ENCODE measurements at places on chromosomes 6 and 20.

GRCh38 chr6:5950361-5950785 lies 56.4 kb downstream of the NRN1 start:
- DNase-seq = no peak

DNA sequence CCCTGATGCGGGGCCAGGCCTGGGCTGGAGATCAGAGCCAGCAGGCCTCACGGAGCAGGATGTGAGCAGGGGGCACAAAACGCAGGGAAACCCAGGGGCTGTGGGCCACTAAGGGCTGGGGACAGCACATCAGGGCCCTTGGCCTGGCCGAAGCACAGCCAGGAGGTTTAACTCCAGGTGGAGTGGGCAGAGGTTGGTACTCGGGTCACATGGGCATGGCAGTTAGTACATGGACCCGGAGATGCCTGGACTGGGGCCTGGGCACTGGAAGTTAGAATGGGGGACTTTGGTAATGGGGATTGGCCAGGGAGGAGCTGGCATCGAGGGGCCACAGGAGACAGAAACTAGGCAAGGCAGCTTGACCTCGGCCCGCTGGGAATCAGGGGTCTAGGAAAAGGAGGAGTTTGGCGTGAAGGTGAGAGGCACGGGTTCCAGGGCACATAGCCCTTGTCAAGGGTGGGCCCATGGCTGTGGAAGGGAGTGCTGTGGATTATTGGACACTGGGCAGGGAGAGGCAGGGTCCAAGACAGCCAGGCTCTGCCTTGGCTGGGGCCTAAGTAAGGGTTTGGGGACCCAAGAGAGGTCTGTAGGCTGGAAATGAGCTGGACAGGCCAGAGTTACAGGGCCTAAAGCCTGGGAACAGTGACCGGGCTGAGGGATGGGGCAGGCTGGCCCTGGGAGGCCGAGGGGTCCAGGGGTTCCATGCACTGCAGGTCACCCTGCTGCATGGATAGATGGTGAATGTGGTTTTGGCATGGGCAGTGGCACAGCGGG lies 41.6 kb upstream of the CD93 start:
- no peak for DNase-seq

- peak; percentile 1 for DNase-seq
Measured at GRCh38 chr20:36591854-36592641, 13.5 kb upstream of the RAB5IF start.

GRCh38 chr20:731891-732560 lies 36.3 kb downstream of the SLC52A3 start:
- no peak for DNase-seq

DNA sequence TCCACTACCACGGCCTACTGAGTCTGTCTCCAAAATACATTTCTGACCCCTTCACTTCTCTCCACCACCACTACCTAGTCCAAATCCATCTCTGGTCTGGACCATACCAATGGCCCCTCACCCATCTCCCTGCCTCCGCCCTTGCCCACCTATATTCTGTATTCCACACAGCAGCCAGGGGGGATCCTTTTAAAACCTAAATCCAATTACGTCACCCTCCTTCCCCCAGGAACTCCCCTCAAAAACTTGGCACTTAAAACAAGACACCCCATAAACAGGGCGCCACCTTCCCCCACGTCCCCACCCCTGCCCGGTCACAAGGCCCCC lies 680 bp downstream of the PDRG1 start:
- no peak for DNase-seq

GRCh38 chr6:142075516-142076101 lies 57.1 kb upstream of the GJE1 start:
- no peak for DNase-seq

GRCh38 chr6:104325341-104326172 lies 534.2 kb downstream of the HACE1 start:
- no peak for DNase-seq

DNA sequence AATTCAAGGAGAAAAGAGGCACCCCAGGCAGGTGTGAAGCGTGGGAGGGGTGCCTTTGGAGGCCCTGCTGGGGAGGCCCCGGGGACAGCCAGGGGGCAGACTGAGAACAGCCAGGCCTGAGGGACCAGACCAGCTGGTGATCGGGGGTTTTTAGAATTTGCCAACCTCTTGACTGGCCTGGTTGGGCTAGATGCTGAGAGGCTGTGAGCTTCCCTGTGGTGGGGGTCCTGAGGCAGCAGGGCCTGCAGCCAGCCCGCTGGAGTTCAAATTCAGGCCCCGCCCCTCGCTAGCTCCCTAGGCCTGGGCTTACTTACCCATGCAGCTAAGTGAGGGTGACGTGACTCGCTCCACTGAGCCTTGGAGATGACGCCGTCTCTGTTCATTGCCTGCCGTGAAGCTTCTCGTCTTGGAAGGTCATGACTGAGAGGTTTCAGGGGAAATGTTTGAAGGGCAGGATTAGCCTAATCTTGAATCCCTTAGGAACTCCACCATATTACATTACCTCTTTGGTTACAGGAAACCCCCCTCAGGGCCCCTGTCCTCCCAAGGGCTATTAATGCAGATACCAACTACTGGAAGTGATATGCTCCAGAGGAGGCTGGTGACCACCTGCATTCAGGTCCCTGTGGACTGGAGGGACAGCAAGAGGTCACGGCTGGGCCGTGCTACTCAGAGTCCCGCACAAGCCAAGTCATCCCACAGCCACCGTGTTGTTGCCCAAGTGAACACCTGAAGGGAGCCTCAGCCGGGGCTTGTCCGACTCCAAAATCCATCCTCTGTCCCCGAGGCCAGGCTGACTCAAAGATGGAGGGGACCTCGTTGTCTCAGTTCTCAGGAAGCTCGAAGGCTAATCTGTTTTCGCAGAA lies 73.9 kb upstream of the DUSP22 start:
- no peak for DNase-seq

DNA sequence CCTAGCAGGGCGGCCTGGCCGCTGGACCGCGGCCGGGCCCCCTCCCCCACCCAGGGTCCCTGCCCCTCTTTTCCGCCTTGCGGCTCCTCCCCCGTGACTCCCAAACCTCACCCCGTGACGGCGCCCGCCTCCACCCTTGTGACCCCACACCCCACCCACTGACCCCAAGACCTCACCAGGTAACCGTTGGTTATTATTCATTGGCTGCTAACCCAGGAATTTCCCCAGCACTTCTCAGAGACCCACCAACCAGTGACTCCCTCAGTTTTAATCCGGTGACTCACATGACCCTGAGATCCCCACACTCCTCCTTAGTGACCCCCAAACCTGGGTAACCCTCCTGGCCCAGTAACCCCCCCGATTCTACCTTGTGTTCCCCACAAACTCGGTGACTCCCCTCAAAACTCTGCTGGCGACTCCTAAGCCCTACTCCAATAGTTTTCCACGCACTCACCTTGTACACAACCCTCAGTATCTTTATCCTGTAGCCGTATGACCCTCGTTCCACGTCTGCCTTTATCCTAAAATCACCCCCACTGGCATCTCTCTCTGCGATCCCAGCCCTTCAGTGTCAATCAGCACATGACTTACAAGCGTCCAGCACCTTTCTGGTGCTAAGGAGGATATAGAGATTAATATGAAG lies 534 bp downstream of the ZNF76 start:
- DNase-seq = peak; percentile 48

DNA sequence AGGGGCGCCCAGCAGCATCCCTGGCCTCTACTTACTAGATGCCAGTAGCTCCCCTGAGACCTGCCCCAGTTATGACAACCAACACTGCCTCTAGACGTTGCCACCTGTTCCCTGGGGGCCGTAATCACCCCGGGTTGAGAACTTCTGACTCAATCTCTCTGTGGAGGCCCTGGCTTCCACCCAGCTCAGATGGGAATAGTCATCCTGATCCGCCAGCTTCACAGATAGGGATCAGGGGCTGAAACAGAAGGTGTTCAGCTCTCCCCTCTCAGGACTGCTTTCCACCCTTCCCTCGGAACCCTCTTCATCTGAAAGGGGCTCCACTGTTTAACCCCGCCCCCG lies 3.3 kb downstream of the CAPN11 start:
- DNase-seq = no peak

DNA sequence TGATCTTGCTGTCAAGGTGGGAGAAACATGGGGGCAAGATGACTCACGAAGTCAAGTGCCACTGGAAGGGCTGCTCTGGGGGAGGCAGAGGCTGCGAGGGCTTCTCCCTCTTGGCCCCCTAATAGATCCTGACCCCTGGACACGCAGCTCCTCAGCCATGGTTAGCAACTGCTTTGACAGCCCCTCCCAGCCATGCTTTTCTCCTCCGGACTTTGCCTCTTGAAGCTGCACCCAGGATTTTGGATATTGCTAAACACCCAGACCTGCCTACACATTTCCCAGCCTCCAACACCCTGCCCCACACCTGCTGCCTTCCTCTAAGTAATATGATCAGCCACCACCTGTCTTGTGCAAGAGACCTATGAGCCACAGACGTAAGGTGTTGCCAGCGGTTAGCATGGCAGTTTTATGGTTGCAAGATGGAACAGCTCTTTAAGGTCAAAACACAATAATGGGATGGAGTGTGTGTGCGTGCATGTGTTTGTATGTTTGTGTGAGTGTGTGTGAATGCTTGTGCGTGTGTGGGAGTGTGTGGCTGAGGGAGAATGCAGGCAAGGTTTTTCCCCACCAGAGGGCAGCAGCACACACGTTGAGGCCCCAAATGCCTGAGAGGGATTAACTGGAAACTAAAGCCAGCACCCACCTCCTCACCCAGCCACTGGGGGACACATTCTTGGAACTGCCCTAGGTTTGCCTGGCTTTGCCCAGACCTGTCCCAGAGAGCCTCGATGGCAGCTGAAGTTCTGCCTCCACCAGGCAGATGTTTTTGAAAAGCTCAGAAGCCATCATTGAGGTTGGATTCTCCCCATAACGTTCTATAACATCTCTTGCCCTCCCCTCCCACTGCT lies 2.5 kb downstream of the IP6K3 start:
- peak; percentile 63 for DNase-seq

- DNase-seq = no peak
Measured at GRCh38 chr20:40494248-40494647, 194.8 kb downstream of the MAFB start.

DNA sequence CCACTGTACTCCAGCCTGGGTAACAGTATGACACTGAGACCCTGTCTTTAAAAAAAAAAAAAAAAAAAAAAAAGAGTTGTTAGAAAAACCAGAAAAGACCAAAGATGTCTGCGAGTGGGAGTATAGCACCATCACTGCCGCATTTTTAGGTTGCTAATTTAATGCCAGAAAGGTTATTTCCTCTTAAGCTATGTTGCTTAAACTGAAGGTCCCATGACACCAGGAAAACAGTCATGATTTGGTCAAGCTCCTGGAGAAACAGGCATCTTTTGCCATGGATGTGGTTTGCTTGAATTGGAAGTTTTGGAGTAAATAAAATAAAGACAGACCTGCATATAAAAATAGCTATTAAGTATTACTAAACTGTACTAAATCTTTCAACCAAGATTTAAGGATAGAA lies 68.3 kb upstream of the TNFRSF21 start:
- no peak for DNase-seq

GRCh38 chr20:46122071-46122470 lies 4.0 kb downstream of the CD40 start:
- DNase-seq = no peak

DNA sequence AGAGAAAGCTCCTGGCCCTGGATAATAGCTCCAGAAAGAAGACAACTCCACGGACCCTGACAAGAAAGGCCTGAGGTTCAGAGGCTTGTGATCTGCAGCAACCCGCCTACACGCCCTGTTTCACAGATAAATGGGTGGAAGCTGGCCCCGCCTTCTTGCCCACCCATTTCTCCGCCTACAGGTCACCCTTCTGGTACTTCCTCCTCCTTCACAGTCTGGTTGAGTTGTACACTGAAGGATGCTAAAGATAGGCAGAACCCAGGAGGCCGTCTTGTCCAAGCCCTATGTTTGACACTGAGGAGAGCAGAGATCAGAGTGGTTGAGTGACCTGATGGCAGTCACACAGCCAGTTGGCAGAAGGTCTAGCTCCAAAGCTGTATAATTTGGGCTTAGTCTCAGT lies 34.2 kb upstream of the MDGA1 start:
- DNase-seq = no peak

GRCh38 chr6:75128878-75129570 lies 76.8 kb downstream of the COL12A1 start:
- DNase-seq = no peak

DNA sequence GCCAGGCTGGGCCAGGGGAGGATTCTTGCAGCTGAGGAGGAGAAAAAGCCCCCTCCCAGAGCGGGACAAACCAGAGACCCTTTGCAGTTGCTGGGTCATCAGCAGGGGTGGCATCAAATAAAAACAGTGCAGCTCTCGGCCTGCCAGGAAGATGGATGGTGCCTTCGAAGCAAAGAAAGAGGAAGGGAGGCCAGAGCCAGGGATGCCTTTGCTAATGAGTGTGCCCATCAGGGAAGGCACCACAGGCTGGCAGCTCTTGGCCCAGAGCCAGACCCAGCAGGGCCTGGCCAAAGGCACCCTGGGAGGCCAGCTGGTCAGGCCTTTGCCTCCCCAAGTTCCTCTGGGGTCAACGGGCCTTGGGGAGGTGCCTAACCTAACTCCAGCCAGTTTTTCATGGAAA lies 26.3 kb upstream of the ZNF318 start:
- DNase-seq = no peak

DNA sequence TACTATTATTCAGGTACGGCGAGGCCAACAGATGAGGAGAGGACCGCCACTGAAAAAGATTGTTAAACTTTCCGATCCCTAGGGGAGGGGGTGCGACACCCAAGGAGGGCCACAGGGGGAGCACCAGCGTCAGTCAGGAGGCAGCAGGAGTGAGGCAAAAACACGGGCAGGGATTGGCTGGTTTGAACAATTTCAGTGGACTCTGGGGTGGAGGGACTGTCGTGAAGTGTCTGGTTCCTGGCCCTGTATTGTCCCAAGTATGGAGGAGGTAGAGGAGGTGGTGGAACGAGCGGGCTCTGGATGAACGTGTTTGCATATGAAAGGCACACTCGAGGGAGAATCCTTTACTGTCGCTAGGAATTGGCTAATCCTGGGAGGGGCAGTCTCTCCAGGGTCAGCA lies 32.5 kb upstream of the MCUR1 start:
- no peak for DNase-seq

GRCh38 chr6:109660526-109661320 lies 30.3 kb downstream of the AK9 start:
- no peak for DNase-seq

GRCh38 chr6:150478656-150479545 lies 110.1 kb downstream of the IYD start:
- no peak for DNase-seq

- DNase-seq = no peak
Measured at GRCh38 chr6:44444853-44445252, 57.3 kb downstream of the CDC5L start.

- DNase-seq = no peak
Measured at GRCh38 chr6:137357263-137357947, 136.8 kb downstream of the OLIG3 start.

GRCh38 chr6:158237656-158238055 lies 69.5 kb downstream of the GTF2H5 start:
- no peak for DNase-seq

GRCh38 chr20:47330071-47330470 lies 26.4 kb downstream of the ZMYND8 start:
- no peak for DNase-seq
